NCI-H1417 (cell line): ENCODE measurements at places on chromosomes 4 and X.

DNA sequence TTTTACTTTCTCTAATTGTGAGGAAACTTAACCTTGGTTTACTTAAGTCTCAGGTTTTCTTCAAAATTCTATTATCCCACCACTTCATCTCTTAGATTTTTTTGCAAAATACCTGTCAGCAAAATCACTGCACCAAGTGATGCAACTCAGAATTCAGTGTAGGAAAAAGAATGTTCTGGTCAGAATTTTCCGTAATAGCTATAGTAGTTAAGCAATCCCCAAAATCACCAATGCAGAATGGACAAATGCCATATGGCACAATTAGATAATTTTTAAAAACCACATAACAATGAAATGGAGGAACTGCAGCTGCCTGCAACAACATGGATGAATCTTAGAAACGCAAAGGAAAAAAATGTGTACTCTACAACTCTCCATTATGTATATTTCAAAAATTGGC is 373.1 kb downstream of the NAF1 start:
- no peak for DNase-seq

DNA sequence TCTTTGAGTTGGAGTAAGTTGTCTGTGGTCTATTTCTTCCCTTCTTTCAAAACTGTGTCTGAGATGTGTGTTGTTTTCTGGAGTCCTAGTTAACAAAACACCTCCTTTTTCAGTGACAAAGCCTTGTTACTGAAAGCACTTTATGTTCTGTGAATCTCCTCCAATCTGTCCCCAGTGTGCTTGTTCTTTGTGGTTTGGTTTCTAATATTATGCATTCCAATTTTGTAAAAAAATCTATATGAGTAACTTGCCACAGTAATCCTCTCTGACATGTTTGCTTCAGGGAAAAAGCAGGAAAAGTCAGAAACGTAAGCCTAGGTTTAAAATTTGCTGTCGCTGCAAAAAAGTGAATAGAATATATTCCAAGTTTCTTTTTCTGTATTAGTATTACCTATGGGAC is 12.4 kb downstream of the PRRG1 start:
- no peak for DNase-seq

DNA sequence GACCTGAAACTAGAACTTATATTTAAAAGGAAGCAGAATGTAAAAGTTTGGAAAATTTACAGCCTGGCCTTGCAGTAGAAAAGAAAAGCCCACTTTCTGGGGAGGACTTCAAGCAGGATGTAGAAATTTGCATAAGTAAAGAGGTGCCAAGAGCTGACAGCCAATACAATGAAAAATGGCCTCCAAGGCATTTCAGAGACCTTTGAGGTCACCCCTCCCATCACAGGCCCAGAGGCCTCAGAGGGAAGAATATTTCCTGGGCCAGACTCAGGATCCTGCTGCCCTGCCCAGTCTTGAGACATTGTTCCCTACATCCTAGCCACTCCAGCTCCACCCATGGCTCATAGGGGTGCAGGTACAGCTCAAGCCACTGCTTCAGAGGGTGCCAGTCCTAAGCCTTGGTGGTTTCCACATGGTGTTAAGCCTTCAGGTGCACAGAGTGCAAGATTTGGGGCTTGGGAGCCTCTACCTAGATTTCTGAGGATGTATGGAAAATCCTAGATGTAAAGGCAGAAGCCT is 518.9 kb upstream of the INTU start:
- no peak for DNase-seq

DNA sequence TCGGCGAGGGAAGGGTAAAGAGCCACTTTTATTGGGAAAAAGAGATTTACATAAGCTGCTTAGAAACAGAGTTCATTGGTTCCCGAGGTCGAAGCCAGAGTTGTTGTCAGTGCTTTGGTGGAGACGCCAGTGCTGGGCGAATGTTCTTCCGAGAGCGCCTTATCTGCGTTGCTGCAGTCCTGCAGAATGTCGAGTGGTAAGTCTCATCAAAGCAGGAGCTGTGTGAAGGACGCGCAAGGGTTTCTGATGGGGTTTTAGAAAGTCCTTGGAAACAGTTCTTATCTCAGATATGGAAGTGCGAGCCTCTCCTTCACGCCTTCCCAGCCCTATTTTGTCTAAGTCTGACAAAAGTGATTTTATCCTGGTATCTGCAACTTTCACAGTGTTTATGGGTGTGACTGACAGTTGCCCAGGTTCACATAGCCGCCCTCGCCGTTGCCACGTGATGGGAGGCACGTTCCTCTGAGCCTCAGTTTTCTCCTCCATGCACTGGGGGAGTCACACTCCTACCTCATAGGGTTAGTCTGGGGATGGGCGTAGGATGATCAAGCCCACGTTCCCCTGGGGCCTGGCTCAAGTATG is 47.3 kb upstream of the NSG1 start:
- DNase-seq, result no peak

- DNase-seq, result no peak
These were observed 8.2 kb upstream of the TRAM1L1 start for GRCh38 chr4:117093571-117093970.

DNA sequence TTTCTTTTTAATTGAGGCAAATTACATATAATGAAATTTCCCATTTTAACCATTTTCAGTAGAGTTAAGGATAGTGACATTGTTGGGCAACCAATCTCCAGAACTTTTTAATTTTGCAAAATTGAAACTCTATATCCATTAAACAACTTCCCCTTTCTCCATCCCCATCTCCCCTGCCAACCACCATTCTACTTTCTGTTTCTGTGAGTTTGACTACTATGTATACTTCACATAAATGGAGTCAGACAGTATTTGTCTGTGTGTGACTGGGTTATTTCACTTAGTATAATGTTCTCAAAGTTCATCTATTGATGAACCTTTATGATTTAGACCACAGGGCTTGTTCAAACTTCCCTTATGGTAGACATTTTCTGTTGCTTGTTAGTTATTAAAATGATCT is 364.5 kb upstream of the MAD2L1 start:
- no peak for DNase-seq
